ENCODE measurements at places on chromosomes 12 and 14. TPM values are rescaled to one million over a fixed set of nuclear protein-coding genes. Genes with fewer than 3 reads are reported as not detected.

PZP gene
- not detected for total RNA-seq

DLK1 gene
- 0.32 TPM for total RNA-seq

TCL1B gene
- not detected for total RNA-seq

PRH1 gene
- total RNA-seq: 2.4 TPM

CCDC38 gene
- total RNA-seq: 0.12 TPM

KLRG1 gene
- 1.5 TPM for total RNA-seq
